Trophoblast cell (in vitro differentiated cells and primary cell): ENCODE measurements at places on chromosomes 7 and 10.
A peak's percentile ranks its signal among the peaks of the same experiment; 100 is the strongest.

DNA sequence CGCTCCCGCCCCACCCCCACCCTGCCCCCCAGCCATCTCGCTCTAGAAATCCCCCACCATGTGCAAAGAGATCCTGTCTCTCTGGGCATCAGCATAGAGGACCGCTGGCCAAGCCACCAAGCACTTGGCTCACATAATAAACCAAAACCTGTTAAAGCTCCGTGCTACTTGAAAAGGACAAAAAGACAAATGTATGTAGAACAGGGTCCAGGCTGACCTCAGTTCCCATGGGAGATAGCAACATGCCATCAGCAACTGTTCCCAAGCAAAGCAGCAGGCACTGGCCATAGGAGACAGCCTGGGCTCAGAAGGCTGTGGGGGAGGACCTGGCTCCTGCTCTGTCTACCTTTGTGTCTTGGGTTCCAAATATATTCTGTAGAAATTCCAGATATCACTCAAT is 38.4 kb upstream of the GDF10 start:
- H3K4me1 ChIP-seq = no peaks in the 10 kb centered on the region
- H3K27me3 ChIP-seq = no peaks in the 10 kb centered on the region
- H3K27ac ChIP-seq = no peak overlapping the region
- H3K36me3 ChIP-seq = no peaks in the 10 kb centered on the region
- no peak for DNase-seq
- no peak overlapping the region for H3K4me3 ChIP-seq

- no peaks in the 10 kb centered on the region for H3K36me3 ChIP-seq
- peaks cover 24% of the 10 kb centered on the region for H3K27me3 ChIP-seq
- H3K27ac ChIP-seq = no peak overlapping the region
These were observed 1.6 kb downstream of the FFAR4 start for GRCh38 chr10:93568105-93568390.

DNA sequence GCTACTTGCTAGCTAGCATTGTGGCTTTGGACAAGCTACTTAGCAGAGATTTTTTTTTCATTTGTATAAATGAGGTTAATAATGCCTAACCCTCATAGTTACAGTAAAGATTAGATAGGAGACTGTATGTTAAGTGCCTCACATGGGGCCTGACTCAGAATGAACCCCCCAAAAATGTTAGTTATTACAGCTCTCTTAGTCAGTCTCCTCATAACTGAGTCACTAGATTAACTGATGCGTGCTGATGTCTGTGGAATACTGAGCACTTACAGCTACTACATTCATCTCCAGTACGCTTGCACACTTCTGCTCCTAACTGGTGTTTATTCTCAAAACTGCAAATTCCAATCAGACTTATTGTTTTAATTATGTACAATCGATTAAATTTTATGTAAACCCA is 315.3 kb downstream of the SNX13 start:
- H3K4me1 ChIP-seq = no peaks in the 10 kb centered on the region
- H3K4me3 ChIP-seq = no peak overlapping the region
- no peak for DNase-seq
- no peaks in the 10 kb centered on the region for H3K27me3 ChIP-seq
- no peaks in the 10 kb centered on the region for H3K36me3 ChIP-seq

DNA sequence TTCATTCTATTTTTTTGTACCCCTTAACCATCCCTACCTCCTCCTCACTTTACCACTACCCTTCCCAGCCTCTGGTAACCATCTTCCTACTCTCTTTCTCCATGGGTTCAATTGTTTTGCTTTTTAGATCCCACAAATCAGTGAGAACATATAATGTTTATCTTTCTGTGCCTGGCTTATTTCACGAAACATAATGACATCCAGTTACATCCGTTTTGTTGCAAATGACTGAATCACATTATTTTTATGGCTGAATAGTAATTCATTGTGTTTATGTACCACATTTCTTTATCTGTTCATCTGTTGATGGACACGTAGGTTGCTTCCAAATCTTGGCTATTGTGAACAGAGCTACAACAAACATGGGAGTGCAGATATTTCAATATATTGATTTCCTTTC is 24.1 kb downstream of the ATRNL1 start:
- no peaks in the 10 kb centered on the region for H3K4me1 ChIP-seq
- no peaks in the 10 kb centered on the region for H3K36me3 ChIP-seq
- no peak overlapping the region for H3K27ac ChIP-seq
- DNase-seq = no peak
- H3K27me3 ChIP-seq = no peaks in the 10 kb centered on the region

DNA sequence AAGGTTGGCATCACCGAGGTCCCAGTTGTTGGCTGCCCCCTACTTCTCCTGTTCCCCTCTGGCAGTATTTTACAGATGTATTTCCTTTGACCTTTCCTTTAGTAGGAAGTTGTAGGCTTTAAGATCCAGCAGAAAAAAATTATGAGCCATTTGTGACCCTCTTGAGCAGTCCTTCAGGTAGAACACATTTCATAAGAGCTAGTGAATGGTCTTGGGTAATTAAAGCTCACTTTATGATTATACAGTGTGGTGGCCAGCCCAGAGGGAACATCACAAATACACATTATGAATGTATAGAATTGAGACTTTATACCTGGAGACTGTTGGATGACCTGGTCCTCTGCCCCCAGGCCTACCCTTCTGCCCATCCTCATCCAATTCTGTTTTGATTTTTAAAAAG is 57.0 kb downstream of the KAT6B start:
- no peak overlapping the region for H3K4me3 ChIP-seq
- H3K27me3 ChIP-seq = no peaks in the 10 kb centered on the region
- H3K27ac ChIP-seq = no peak overlapping the region
- no peaks in the 10 kb centered on the region for H3K36me3 ChIP-seq

- H3K4me3 ChIP-seq = no peak overlapping the region
- no peak for DNase-seq
- peaks cover 17% of the 10 kb centered on the region for H3K4me1 ChIP-seq
These were observed 6.9 kb downstream of the ABCB8 start for GRCh38 chr7:151035026-151035717.

DNA sequence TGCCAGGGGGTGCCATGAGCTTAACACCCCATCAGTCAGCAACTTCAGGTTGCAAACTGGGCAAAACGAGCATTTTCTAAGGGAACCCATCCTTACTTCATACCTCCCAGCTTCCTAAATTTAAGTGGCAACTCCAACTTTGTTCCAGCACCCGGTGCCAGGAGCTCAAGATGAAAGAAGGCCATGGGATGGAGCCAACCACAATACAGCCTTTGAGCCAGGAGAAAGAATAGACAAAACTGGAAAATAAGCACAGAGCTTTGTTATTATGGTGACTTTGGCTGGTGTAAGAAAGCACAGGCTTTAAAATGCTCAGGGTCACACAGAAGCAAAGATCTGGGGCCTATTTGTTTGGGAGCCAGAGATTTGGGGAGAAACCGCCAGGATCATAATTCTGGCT is 388.7 kb upstream of the MGMT start:
- H3K4me1 ChIP-seq = no peaks in the 10 kb centered on the region
- no peak overlapping the region for H3K27ac ChIP-seq
- no peaks in the 10 kb centered on the region for H3K27me3 ChIP-seq
- no peak overlapping the region for H3K4me3 ChIP-seq

GRCh38 chr7:129714514-129715063 is 103.1 kb downstream of the NRF1 start:
- no peak for DNase-seq
- no peaks in the 10 kb centered on the region for H3K27me3 ChIP-seq
- H3K27ac ChIP-seq = no peak overlapping the region
- H3K4me3 ChIP-seq = no peak overlapping the region
- H3K4me1 ChIP-seq = no peaks in the 10 kb centered on the region

- no peaks in the 10 kb centered on the region for H3K4me1 ChIP-seq
- H3K27ac ChIP-seq = no peak overlapping the region
- no peaks in the 10 kb centered on the region for H3K27me3 ChIP-seq
- no peak overlapping the region for H3K4me3 ChIP-seq
- no peak for DNase-seq
- peaks cover 1% of the 10 kb centered on the region for H3K36me3 ChIP-seq
These were observed 54.9 kb downstream of the LRGUK start for GRCh38 chr7:134182078-134182477.

DNA sequence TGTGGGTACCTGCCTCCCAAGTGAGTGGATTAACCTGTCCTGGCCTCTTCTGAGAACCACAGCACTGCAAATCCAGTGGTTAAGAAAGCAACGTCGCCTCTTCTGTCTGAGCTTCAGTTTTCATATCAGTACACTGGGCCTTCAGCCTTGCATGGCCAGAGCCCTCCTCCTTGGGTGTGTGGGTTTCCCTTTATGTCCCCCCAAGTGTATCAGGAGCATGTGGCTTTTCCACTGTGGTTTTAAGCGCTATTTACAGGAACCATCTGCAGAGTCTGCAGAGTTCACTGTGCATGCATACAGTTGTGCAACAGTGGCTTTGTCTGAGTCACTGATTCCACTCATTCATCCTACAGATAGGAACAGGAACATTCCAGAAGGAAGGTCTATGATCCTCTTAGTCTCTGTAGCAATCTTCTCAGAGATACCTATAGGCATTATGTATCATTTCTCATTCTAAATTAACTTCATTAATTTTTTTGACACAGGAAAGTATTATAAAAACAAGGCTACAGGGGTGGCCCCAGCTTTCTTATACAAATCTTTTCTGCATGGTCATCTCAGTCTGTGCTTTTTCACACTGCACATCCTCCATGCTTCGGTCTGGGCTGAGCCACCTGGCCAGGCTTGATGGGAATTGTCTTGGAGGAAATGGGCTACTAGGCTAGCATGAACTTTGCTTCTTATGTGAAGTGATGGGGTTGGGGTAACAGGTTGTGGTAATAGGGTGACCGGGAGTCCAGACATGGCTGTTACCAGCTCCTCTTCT is 17.1 kb downstream of the MBL2 start:
- no peaks in the 10 kb centered on the region for H3K36me3 ChIP-seq
- peaks cover 4% of the 10 kb centered on the region for H3K4me1 ChIP-seq
- H3K4me3 ChIP-seq = no peak overlapping the region
- no peaks in the 10 kb centered on the region for H3K27me3 ChIP-seq

DNA sequence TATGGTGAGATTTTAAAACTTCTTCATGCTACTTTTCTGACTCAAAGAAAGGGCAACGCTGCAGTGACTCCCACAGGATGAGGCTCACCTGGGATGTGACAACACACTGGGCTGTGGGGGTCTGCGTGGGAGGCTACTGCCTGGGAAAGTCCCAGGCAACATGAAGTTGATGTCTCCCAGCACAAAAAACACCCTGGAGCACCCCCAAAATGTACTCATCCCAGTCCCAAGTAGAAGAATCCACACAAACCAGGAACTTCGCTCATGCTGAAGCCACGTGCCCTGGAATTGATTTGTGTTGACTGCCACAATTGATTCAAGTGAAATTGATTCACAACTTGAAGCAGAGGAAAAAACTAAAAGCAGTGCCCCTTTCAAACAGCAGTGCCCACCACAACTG is 24.9 kb upstream of the PTPRN2 start:
- peaks cover 8% of the 10 kb centered on the region for H3K36me3 ChIP-seq
- no peak overlapping the region for H3K27ac ChIP-seq
- no peaks in the 10 kb centered on the region for H3K4me1 ChIP-seq
- H3K27me3 ChIP-seq = no peaks in the 10 kb centered on the region
- no peak overlapping the region for H3K4me3 ChIP-seq

GRCh38 chr7:125670926-125671572 is 741.4 kb upstream of the POT1 start:
- H3K27me3 ChIP-seq = no peaks in the 10 kb centered on the region
- H3K27ac ChIP-seq = no peak overlapping the region
- H3K36me3 ChIP-seq = no peaks in the 10 kb centered on the region

- no peaks in the 10 kb centered on the region for H3K27me3 ChIP-seq
- H3K36me3 ChIP-seq = no peaks in the 10 kb centered on the region
- no peak overlapping the region for H3K4me3 ChIP-seq
- H3K27ac ChIP-seq = peak overlapping the region; percentile 29
These were observed 340.3 kb downstream of the FRMD4A start for GRCh38 chr10:13990392-13990805.

DNA sequence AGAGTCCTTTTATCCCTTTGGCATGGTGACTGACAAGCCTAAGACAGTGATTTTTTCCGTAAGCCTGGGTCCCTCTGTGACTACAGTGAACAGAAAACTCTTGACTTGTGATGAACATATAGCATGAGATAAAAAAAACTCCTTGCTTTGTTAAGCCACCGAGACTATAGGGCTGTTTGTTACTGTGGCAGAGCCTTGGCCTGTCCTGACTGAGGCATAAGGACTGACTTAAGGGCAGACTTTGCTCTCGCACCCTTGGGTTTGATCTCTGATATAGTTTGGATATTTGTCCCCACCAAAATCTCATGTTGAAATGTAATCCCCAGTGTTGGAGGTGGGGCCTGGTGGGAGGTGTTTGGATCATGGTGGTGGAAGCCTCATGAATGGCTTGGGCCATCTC is 316.4 kb upstream of the C7orf33 start:
- H3K27me3 ChIP-seq = no peaks in the 10 kb centered on the region
- H3K4me3 ChIP-seq = no peak overlapping the region
- H3K27ac ChIP-seq = no peak overlapping the region
- peaks cover 2% of the 10 kb centered on the region for H3K4me1 ChIP-seq

- H3K4me3 ChIP-seq = no peak overlapping the region
- no peaks in the 10 kb centered on the region for H3K36me3 ChIP-seq
- H3K4me1 ChIP-seq = no peaks in the 10 kb centered on the region
These were observed 613.8 kb downstream of the ZWINT start for GRCh38 chr10:55747244-55747643.

DNA sequence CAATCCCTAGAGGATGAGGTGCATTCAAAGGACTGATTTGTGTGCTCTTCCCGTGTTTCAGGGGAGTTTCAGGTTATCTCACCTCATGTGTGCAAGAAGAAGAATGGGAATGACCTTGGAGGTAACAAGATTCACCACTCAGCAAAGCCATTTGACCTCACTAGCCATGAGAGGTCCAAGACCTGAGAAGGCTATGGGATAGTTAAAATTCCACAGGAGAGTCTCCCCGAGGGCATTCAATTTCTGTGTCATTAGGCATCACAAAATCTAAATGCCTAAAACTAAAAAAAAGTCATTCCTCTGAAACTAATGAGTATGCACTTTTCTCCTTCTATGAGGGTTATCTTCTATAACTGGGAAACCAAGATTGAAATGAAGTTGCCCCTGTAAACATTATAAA is 433.4 kb downstream of the KCNMA1 start:
- H3K27me3 ChIP-seq = no peaks in the 10 kb centered on the region
- peaks cover 7% of the 10 kb centered on the region for H3K4me1 ChIP-seq
- peak; percentile 59 for DNase-seq
- peak overlapping the region; percentile 67 for H3K27ac ChIP-seq
- no peaks in the 10 kb centered on the region for H3K36me3 ChIP-seq
- H3K4me3 ChIP-seq = no peak overlapping the region

DNA sequence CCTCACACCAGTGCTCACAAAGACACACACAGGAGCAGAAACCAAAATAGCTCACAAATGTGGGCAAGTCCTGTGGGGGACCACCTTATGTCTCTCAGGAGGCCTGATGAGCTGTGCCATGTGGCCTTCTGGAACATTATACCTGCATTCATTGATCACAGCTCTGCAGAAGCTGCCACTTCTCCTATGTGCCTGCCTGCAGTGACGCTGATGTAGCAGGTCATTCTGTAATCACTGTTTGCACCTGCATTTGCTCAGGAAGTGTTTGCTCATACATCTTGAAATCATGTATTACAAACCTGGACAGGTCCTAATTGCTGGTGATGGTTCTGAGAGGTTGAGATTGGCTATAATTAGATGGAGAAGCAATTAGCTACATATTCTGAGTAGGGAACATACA is 310.2 kb downstream of the AUTS2 start:
- no peak overlapping the region for H3K27ac ChIP-seq
- H3K4me1 ChIP-seq = no peaks in the 10 kb centered on the region
- no peak for DNase-seq
- H3K36me3 ChIP-seq = no peaks in the 10 kb centered on the region
- no peaks in the 10 kb centered on the region for H3K27me3 ChIP-seq
- no peak overlapping the region for H3K4me3 ChIP-seq
